ENCODE measurements at places on chromosomes 7 and 10.

GRCh38 chr10:99430116-99430450, 341 bp downstream of the GOT1 start:
- DNase-seq, result peak; percentile 3

GRCh38 chr7:100914879-100915447, 19.3 kb upstream of the ACHE start:
- no peak for DNase-seq

- no peak for DNase-seq
Measured at GRCh38 chr10:114615600-114616007, 42.5 kb downstream of the ABLIM1 start.

DNA sequence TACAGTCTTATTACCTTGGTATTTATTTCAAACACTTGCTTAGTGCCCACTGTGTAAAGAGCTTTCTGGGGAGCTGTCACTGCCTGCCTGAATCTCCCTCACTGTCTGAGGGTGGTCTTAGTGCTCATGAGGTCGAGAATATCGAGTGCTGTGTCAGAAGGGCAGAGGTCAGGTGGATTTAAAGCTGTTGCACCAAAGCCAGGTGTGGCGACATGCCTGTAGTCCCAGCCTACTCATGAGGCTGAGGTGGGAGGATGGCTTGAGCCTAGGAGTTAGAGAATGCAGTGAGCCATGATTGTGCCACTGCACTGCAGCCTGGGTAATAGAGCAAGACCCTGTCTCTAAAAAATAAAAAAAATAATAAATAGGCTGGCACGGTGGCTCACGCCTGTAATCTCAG, 20.9 kb downstream of the CCM2 start:
- no peak for DNase-seq

- no peak for DNase-seq
Measured at GRCh38 chr10:66234872-66235271, 691.0 kb upstream of the LRRTM3 start.

GRCh38 chr7:149147072-149147751, at the start of gene ZNF398:
Gene ZNF398 (plus strand): TSS chr7:149147453. CDS start chr7:149147743, 290 bp downstream.
- peak; percentile 74 for DNase-seq

DNA sequence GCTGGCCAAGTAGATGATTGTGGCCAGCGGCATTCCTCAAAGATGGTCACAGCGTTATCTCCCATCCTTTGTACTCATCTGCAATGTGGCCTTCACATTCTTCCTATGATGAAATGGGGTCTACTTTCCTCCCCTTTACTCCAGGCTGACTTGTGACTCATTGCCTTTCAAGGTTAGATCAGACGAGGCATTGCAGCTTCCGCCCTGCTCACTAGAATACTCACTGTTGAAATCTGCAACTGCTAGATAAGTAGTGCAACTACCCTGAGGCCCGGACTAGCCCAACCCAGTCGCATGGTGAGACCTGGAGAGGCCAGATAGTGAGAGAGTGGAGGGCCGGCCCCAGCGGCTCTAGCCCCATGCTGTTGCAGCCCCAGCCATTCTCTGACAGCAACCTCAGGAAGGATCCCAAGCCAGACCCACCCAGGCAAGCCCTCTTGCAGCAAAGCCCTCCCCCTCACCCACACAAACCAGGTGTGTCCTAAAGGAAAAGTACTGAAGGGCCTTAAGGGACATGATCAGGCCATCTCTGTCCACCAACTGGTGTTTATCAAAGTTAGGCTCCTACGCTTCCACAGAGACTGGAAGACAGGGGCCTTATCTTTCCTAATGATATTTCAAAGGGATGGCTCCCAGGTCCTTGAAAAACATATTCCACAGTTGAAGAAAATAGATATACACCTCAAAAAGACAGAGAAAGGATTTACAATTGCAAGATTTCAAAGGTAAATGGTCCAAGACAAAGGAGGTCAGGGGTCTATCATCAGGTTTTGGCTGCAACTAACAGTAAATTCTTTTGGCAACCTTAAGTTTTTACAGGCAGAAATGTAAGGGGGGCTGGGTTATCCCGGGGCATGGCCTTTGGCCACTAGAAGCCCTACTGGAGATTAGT, 107.2 kb upstream of the TRIM24 start:
- DNase-seq, result peak; percentile 64

GRCh38 chr7:17940951-17941431, 697 bp upstream of the SNX13 start:
- peak; percentile 4 for DNase-seq

DNA sequence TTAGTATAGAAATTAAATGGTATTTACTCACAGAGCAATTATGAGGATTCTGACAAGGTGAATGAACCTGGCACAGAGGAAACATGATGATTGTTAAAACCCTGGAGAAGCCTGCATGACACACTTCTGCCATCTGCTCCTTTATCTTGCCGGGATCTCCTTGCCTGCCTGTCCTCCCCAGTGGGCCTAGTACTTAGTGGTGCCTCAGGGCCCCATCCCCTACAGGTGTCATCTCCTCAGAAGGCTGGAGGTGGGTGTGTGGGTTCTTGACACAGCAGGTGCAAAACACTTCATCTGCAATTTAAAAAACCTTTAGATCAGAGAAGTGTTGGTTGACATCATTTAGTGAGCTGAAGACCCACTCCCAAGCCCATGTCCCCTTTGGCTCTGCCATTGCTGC, 261.2 kb downstream of the ADRA2A start:
- no peak for DNase-seq

DNA sequence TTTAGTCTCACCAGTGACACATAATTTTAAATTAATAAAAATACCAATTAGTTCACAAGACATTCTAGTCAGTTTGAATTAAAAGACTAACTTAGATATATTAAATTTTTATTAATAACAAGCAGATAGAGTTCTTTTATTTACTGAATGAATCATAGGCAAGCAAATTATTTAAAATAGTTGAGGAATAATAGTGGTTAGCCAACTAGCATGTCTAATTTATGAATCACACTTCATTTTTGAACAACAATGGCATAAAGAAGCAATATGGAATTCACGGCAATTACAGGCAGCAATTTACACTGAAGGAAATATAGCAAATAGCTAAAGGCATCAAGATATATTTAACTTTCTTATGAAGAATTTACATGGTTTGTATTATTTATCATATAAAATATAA, 187.0 kb upstream of the SLC26A5 start:
- peak; percentile 71 for DNase-seq

- no peak for DNase-seq
Measured at GRCh38 chr7:42722716-42723115, 189.2 kb downstream of the C7orf25 start.

GRCh38 chr7:144830024-144830785, 5.6 kb downstream of the TPK1 start:
- DNase-seq, result no peak

- no peak for DNase-seq
Measured at GRCh38 chr7:115478426-115478825, 552.1 kb downstream of the TFEC start.

- DNase-seq, result peak; percentile 97
Measured at GRCh38 chr7:80284855-80285254, 150.2 kb downstream of the GNAI1 start.

DNA sequence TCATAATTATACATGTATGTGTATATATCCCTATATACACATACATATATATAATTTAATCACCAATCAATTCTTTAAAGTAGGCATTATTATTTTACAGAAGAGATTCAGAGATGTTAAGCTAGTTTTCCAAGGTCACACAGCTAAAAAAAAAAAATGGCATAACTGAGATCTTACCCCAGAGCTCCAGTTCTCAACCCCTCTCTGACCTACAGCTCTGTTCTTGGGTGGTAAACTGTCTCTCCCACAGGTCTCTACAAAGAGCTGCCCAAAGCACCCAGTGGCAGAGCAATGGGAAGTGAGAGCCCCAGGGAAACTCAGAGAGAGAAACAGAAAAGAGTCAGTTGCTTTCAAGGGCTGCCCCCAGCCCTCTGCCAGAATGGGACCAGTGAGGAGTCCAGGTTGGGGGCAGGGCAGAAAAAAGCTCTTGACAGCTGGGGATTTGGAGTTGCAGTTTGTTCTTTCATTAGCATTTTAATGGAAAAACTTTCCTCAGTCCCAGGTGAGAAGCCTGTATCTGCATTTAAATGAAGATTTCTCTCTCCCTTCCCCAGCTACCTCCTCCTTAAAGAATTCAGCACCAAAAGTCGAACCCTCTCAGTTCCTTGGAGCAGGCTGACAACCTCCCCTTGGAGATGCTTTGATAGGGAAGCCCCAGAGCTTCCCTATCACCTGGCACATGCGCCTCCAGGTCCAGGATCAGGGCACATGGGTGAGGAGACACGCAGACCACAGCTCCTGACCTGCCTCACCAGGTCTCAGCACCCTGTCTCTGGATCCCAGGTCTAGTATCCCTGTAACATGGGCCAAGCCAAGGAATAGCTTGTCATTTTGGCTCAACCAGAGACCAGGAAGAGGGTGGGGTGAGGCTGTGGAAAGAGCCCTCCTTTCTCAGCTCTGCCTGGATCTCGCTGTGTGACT, 388.1 kb downstream of the PLXNA4 start:
- no peak for DNase-seq

DNA sequence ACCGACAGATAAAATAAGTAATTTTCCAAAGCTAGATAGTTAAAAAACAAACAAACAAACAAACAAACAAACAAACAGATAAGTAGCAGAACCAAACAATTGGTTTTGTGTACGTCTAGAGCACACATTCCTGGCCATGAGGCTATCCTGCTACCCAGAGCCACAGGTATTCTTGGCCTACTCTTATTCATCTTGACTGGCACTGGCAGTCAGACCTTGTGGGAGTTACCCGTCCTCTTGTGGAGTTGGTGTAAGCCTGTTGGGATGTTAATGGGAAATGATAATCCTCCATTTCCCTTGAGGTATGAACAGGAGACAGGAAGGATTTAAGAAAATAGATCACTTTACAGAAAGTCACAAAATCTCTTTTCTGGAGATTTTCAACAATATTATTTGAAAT, 142.4 kb upstream of the MEOX2 start:
- DNase-seq, result no peak

DNA sequence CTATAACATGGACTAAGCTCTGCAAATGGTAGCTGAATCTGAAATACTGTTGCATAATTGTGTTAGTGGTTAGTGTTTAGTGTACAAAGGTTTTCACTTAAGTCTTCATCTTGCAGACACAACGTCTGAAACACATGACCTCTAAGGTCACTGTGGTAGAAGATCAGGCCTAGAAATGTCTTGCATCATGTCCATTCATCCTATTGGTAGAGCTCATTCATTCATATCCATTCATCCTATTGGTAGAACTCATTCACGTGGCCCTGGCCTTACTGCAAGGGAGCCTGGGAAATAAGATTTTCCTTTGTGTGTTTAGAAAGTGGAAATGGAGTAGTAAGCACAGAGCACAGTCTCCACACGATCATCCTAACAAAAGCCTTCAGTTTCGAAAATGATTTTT, 485.8 kb downstream of the PLXNA4 start:
- DNase-seq, result peak; percentile 12

DNA sequence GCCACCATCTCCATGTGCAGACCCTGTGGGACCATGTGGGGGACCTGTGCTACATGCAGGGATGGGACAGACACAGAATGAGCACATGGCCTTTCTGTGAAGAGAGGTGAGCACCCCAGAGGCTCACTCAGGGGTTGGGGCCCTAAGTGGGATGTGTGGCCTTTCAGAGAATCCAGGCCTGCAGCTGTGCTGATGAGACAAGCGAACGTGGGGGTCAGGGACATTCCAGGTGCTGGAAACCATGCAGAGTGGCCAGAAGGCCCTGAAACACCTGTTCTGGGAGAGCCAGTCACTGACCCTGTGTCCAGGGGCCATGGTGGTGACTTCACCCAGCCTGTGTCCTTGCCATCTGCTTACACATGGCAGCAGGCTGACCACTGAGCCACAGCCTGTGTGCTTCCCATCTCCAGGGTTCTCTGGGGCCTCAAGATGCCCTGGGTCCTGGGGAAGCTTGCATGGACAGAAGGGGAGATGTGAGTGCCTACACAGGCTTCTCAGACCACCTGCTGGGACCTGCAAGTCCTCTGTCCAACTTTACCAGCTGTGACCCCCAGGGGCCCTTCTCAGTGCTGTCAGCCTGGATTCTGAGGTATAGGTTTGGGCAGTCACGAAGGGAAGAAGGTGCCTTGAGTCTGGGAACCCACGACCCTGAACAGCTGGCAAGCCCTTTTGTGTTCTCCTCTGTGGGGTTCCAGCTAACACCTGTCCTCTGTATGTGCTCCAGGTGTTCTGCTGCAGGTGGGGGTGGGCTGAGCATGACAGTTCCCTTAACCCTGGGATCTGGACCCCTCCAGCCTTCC, 17.6 kb downstream of the RAMP3 start:
- no peak for DNase-seq

Data from iris pigment epithelial cell (primary cell).